Endothelial cell of coronary artery (primary cell): ENCODE measurements at places on chromosomes 5 and 9. TPM values are rescaled to one million over a fixed set of nuclear protein-coding genes. Genes with fewer than 3 reads are reported as not detected.

The MVB12B gene
- 1.7 and 1.9 TPM in 2 replicates for total RNA-seq

The SOHLH1 gene
- total RNA-seq, result 0.09 TPM in 1 of 2 replicates, not detected in the other

The MELK gene
- 13.8 and 28.4 TPM in 2 replicates for total RNA-seq

The SPZ1 gene
- not detected in 2 replicates for total RNA-seq

The NRG2 gene
- total RNA-seq, result 0.66 and 2.1 TPM in 2 replicates

The EIF4E1B gene
- not detected in 2 replicates for total RNA-seq

The GPR150 gene
- total RNA-seq, result 0.18 and 0.19 TPM in 2 replicates

The ANKRD20A1 gene
- total RNA-seq, result 0.36 and 1.7 TPM in 2 replicates

The OCLN gene
- 3.4 and 4.1 TPM in 2 replicates for total RNA-seq

The RNF183 gene
- total RNA-seq, result not detected in 2 replicates

The SNX30 gene
- 5.6 and 5.8 TPM in 2 replicates for total RNA-seq

The C5orf58 gene
- not detected in 2 replicates for total RNA-seq

The MAMDC4 gene
- total RNA-seq, result 0.81 and 4.9 TPM in 2 replicates
